Stimulated activated CD4-positive, alpha-beta T cell treated with anti-CD3 and anti-CD28 coated beads, Interleukin-12 subunit alpha, Interleukin-12 subunit beta, amount 100 ng/mL, for 24 hours (primary cell): ENCODE measurements at places on chromosomes 7 and 10.

DNA sequence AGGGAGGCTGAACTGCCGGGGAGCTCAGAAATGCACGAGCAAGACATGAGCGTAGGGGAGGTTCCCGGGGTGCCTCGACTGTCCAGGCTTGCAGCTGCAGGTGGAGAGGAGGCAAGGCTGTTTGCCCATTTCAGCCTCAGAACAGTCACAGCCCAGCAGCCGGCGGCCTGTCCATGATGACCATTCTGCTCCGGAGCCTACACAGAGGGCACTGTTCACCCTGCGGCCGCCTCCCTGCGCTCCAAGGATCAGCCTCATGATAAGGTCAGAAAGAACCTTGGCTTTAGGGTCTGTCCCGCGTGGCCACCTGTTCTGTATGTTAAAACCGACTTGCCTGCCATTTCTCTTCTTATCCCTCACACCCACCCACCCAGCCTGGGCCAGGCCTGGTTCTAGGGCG is 21.9 kb upstream of the CFAP46 start:
- no peak for DNase-seq

DNA sequence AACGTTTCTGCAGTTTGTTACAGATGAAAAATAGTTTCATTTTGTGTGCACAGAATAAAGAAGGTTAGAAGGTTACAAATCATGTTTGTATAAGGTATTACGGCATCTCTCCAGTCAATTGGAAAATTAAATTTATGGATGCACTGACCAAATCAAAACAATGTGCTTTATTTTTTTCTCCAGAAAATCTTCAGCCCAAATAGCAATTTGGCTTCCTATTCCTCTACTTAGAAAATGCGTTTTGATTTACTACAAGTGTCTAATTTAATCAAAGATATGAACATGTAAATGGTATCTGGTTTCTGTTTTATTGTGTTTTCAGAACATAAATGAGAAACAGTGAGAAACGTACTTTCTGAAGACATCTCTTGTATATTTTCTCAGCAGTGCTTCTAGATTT is 63.4 kb downstream of the AGMO start:
- DNase-seq = no peak

- DNase-seq = no peak
These were observed 89.9 kb downstream of the EMX2 start for GRCh38 chr10:117632406-117632805.

- DNase-seq = no peak
These were observed 111.3 kb upstream of the CHST15 start for GRCh38 chr10:124204726-124205125.

- no peak for DNase-seq
These were observed 410.1 kb downstream of the ARL4A start for GRCh38 chr7:13097499-13097898.

- DNase-seq = no peak
These were observed 135.3 kb upstream of the FAM3C start for GRCh38 chr7:121531175-121532070.

DNA sequence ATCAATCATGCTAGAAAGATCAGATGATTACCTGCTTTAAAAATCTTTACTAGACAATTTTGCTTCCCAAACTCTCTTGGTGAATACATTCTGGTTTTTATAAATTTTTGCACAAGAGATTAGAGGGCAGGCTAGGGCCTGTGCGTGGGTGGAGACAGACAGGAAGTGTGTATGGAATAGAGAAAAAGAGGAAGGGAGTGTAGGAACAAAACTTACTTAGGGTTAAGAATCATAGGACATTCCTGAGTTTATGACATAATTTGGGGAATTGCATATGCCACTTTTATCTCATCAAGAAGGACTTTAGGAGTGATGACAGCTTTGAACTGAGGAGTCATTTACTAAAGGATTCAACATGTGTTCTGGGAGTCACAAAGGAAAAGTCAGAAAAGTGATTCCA is 31.3 kb downstream of the LAMB1 start:
- DNase-seq = no peak

DNA sequence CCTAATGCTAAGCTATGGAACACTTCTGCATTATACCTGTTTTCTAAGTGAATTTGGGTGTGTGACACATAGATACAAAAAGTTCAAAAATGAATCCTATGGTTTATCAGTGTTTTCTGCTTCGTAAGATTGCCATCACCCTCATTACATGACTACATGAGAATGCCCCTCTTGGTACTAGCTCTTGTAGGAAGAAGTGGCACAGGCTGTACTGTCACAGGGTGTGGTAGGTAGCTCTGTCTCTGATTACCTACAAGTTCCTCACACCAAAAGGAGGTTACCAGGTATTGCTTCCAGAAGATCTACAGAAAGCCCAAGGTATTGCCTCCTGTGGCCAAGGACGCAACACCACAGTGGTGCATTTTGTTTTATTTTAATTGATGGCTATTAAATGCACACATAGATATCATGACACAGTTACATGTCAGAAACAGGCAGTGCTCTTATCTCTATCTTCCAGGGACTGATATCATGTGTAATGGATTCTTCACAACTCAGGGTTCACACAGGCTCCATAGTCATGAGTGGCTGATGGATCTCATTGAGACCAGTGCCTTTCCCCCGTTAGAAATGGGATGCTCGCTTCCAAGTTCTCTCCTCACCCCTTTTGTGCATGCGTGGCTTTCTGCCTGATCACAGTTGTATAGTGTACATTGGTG is 6.6 kb downstream of the OPTN start:
- DNase-seq = no peak

DNA sequence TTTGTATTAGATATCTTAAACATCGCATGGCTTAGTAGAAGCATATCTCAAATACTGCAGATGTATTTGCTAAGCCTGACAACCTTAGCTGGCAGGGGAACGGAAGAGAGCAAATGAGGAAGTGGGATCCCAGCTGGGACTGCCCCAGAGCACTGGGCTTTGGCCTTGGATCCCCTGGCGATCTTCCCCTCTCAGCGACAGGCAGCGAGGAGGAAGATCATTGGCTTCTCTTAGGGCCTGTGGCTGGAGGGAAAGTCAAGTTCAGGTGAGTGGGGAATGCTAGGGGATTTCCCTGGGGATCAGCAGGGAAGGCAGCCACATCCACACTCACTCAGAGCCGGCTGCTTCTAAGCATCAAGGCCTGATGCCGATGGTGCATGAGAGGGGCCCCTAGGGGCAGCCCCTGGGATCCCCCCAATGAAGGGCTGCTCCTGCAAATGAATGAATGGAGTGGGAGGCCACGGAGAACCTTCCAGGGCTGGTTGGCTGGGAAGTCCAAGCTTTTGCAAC is 42.0 kb downstream of the LYZL2 start:
- DNase-seq = no peak

DNA sequence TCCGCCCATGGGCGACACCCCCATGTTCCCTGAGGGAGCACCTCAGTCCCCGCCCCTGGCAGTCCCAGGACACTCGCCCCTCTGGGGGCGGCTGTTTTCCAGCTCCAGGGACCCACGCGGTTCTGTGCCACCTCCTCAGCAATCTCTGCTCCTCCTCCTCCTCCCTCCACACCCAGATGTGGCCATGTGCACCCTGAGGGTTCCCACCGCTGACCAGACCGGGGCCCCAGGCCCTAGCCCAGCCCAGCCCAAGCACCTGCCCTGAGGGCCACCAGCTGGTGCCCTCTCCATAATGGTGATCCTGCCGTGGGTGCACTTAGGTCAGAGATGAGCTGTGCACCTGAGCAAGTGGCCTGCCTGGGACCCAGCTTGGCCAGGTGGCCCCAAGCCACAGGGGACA is 25.1 kb downstream of the AP5Z1 start:
- no peak for DNase-seq

DNA sequence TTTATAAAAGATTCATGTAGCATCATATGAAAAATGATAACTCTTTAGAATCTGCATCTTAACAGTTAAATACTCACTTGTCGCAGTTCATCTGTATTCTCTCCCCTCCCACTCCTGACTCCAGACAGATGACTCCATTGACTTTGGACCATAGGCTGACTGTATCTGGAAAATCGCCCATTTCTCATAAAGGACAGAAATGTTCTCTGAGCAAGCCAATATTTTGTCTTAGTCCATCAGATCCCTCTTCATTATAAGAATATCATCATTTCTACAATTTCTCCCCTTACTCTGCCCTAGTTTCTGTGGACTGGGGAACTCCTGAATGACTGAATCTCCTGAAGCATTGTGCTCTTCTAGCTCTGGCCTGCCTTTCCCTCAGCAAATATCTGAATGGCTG is 125.4 kb downstream of the SEMA3D start:
- DNase-seq = no peak

DNA sequence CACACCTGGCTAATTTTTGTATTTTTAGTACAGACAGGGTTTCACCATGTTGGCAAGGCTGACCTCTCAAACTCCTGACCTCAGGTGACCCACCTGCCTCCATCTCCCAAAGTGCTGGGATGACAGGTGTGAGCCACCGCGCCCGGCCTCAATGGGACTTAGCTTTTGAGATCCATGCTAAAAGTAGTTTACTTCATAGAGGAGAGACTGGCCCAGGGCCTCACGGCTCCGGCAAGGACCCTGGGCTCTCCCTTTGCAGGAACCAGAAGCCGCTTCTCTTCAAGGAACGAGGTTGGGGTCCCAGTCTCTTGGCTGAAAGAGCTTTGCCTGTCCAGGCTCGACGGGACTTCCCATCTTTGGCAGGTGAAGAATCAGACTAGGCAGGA is 30.1 kb upstream of the DNAAF5 start:
- no peak for DNase-seq

- DNase-seq = no peak
These were observed 147.1 kb upstream of the LYZL1 start for GRCh38 chr10:29141761-29142160.

- no peak for DNase-seq
These were observed 38.8 kb upstream of the TCF7L2 start for GRCh38 chr10:112911206-112911605.

GRCh38 chr7:149680331-149681025 is 92.9 kb downstream of the ZNF467 start:
- DNase-seq = no peak

DNA sequence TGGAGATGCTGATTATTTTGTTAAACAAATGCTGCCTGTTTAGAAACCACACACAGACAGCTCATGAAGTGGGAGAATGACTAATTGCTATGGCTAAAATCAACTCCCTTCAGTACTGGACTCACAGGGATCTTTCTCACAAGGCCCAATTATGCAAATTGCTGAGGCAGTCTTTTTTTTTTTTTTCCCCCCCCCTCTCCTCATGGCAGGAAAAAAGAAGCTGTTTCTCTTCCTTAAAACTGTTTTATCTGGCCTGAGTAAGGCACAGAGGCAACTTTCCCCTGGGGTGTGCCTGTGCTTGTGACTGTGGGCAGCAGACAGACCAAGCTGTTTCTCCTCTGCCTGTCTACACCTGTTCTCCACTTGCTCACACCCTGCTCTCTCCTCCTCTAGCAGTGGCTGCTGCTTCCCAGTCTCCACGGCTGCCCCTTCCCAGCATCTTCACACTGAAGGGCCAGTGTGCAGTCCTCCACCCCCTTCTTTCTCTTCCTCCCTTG is 65.4 kb upstream of the STEAP1B start:
- no peak for DNase-seq

- DNase-seq = no peak
These were observed 54.6 kb downstream of the AFAP1L2 start for GRCh38 chr10:114349522-114350215.

- no peak for DNase-seq
These were observed 602.7 kb downstream of the ETV1 start for GRCh38 chr7:13386741-13387140.

DNA sequence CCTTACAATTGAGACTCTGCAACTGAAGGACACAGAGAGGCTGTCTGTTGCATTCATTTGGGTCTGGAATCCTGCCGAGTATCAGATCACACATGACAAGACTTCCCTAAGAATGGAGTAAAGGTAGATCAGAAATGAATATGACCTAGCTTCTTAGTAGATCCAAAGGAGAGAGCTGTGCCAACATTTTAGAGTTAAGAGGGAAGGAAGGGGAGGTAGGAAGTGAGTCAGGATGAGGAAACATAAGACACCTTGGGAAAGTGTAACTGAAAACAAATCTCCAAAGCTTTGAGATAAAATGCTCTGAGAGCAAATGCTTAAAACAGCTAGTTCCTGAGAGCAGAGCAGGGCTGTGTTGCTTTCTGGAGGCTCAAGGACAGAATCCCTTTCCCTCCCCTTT is 6.1 kb upstream of the SLC25A13 start:
- no peak for DNase-seq

GRCh38 chr7:136517971-136518370 is 350.5 kb upstream of the CHRM2 start:
- DNase-seq = no peak

DNA sequence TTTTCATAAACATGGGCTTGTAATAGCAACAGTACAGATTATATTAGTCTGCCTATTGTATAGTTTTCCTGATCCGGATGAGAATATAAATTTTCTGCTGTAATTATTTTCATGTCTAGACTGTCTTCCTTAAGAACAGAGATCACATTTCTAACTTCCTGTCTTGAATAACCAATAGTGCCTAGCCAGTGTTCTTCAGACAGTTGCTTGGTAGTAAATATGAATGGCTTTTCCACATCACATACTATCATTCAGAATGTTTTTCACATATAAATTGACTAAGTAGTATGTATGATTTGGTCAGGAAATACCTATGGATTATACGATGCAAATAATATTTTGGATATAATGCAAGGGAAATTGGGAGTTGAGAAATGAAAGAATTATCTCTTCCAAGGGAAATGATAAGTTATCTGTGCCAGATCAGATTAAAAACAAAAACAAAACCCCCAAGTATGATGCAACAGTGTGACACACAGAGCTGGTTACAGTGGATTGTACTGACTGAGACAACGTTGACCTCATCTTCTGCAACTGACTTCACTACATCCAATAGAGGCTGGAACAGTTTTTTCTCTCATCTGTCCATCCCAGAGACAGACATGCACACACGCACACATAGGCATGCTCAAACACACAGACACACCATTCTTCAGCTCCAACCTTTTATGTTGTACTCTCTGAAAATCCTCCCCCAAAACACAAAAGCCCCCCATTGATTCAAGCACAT is 16.4 kb downstream of the ITGA8 start:
- DNase-seq = no peak
